ENCODE measurements at places on chromosomes 7 and 10.

- DNase-seq, result no peak
Observed at GRCh38 chr7:15461576-15461975, 100.2 kb downstream of the AGMO start.

DNA sequence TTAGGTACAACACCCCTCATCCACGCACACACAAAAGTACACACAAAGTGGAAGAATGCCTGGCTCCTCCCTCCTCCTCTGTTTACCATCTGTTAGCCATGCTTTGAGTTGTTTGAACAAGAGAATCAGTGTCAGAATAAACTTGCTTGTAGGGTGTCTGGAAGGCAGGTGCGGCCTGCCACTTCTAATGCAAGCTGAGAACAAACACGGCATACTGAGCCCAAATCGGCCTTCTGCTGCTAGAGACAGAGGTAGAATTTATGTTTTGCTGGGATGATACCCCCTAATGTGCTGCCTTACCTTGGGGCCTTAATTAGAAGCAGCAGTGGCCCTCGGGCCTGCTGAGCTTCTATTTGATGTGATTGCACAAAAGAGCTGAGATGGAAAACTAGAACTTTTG is 24.9 kb upstream of the FAM180A start:
- no peak for DNase-seq

DNA sequence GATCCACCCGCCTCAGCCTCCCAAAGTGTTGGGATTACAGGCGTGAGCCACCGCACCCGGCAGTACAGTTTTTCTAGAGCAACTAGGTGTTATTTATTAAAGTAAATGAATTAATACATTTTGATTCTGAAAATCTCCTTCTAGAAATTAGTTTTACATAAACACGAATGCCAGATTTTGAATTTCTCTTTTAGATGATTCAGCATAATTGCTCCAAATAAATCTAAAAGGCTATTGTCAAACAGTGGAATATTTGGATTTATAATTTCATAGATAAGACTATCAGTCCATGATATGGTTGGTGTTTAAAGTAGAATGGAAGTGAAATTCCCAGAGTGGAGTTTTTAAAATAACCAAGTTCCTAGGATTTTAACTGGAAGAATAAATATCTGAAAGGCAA is 1.5 kb upstream of the PHF14 start:
- no peak for DNase-seq

DNA sequence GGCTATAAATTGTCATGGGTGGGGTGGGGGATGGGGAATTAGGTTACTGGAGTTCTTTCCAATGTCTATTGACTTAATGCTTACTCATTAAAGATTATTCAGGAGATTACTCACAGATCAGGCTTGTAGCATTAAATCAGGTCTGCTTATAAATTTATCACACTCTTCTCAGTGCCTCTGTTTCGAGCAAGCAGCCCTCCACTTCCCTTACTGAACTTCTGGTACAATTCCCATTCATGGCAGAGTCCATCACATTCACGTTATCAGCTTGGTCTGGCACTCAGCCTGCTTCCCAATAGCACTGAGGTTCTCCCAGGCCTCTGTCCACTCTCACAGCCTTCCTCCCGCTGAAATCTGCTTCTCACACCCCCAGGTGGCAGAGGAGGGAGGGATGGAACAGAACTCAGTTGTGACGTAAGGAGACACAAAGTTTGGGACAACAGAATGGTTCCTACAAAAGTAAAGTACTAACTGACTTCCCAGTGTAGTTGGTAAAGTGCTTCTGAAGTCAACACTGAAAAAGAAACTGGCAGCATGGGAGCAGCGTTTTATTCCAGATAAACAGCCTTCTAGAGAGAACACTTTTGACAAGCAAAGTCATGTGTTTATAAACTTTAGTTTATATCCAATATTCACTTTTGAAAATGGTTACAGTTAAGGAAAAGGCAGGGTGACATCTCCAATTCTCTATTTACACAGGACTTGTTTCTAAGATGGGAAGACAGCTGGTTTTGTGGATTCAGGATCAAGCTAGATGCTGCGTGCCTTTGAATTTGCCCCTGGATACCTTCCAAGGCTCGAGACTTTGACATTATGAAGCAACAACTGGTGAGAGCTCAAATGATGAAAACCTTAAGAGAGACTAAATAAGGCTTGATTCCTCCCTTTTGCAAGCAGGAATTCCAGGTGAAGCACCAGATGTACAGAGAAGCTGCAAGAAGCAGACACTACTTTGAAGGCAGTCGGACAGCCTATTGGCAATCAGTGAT is 81.4 kb downstream of the ATXN7L1 start:
- DNase-seq, result no peak

DNA sequence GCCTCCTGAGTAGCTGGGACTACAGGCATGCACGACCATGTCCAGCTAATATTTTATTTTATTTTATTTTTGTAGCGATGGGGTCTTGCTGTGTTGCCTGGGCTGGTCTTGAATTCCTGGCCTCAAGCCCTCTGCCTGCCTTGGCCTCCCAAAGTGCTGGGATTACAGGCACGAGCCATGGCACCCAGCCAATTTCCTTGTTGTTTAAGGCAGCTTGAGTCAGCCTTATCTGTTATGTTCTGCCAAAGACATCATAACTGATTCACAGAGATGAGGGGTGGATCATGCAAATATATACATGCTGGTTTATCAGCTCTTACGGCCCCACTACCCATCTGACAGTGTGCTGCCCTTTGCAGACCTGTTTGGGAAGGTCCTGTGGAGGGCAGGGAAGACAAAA is 826.7 kb downstream of the TYW1 start:
- DNase-seq, result no peak

- DNase-seq, result no peak
Observed at GRCh38 chr7:143221286-143221685, 551 bp upstream of the TAS2R40 start.

GRCh38 chr10:42827201-42827600 is 44.6 kb downstream of the BMS1 start:
- DNase-seq, result no peak

GRCh38 chr10:26225322-26225721 is 8.7 kb downstream of the GAD2 start:
- no peak for DNase-seq

DNA sequence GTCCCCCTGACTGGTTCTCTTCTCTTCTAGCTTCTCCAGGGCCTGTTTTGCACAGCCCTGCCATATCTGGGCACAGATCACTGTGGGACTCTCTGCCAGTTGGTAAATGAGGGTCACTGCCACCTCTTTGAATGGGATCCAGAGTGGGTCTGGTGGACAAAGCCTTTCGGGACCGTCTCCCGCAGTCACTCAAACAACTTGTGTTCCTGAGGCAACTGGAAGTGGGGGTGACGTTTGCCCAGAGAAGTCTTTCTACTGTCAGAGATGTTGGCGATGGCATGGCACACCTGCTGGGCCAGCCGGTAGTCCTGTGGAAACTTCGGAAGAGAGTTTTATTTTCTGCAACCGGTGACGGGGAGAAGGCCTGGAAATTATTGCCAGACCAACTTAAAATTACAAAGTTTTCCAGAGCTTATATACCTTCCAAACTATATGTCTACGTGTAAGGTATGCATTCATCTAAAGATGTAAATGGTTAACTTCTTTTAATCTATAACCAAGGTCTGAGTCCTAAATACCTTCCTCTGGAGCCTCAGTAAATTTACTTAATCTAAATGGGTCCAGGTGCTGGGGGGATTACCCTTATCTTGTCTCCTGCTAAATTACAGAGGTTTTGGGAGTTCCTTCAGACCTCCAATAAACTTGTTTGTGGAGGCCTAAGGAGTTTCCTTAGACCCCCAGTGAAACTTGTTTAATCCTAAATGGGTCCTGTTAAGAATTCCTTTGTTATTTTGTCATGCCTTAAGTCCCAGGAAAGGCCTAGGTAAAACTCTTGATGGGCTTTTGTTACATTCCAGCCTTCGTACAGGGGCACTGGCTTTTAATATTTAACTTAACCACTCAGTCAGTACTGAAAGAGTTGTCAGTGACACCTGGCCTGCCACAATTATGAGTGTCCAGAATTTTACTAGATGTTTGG is 94.0 kb downstream of the NPSR1 start:
- DNase-seq, result no peak
